ENCODE measurements at places on chromosomes 5 and 9.

DNA sequence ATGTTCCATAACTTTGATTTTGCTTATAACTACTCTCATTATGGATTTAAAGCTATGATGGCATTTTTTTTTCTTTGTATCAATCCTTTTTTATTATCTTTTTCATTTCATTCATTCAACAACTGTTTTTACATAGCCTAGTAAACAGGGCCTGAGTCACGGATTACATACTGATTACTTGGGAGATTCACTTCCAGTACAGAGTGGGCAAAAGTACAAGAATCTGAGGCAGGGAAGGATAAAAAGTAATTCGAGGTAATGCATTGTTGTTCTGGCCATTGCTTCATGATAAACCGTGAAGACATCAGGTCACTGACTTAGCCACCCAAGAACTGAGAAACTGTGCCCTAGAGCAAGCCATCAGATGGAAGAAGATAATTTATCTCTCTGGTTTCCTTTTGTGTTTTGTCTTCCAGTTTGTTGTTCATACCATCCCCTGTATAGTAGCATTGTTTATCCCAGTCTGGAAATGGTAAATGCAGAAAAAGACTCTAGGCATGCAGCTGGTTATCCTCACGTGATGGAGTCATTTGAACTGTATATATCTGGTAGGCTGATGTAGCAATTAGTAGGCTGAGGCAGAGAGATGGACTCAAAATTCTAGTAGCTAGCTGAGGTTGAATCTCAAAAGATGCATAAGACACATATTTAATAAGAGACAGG is 145.6 kb downstream of the CNTLN start:
- DNase-seq, result peak; percentile 29

DNA sequence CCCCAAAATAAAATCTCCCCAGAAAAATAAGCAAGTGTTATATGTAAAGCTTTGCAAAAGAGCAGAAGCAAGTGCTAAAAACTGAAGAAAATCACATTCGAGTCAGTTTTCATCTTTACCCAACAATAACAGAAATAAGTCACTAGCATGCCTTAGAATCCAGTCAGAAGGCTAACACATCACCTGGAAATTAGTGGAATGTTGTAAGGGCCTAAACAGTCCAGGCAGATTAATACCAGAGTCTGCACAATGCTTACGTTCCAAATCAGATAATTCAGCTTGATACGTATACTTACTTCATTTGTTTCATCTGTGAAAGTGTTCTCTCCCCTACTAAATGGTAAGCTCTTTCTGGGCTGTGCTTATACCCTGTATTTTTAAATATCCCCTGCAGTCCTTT is 42.7 kb downstream of the SUSD1 start:
- DNase-seq, result no peak

DNA sequence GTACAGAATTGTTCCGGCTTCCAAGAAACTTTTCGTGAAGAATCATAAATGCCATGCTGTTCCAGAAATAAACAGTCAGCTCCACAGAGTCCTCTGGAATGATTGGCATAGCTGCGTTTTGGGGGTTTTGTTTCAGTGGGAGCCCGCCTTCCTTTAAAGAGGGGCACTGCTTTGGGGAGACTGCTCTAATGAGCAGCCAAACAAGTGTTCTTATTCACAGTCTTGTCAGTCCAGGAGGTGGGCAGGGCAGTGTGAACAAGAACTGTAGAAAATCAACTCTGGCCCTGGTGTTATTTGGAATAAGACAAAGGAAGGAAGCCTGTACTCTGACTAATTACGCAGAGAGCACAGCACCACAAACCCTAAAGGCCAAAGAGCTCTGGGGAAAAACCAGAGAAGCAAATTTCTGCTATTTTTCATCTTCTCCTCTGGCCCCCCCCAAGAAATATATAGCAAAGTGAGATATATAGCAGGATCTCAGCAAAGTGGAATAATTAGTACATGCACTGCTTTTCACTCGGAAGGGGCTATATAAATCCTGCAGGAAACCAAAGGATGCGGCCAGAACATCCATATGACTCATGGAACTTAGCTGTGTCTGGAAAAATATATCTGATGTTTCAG is 92.9 kb downstream of the GLDC start:
- DNase-seq, result peak; percentile 66

DNA sequence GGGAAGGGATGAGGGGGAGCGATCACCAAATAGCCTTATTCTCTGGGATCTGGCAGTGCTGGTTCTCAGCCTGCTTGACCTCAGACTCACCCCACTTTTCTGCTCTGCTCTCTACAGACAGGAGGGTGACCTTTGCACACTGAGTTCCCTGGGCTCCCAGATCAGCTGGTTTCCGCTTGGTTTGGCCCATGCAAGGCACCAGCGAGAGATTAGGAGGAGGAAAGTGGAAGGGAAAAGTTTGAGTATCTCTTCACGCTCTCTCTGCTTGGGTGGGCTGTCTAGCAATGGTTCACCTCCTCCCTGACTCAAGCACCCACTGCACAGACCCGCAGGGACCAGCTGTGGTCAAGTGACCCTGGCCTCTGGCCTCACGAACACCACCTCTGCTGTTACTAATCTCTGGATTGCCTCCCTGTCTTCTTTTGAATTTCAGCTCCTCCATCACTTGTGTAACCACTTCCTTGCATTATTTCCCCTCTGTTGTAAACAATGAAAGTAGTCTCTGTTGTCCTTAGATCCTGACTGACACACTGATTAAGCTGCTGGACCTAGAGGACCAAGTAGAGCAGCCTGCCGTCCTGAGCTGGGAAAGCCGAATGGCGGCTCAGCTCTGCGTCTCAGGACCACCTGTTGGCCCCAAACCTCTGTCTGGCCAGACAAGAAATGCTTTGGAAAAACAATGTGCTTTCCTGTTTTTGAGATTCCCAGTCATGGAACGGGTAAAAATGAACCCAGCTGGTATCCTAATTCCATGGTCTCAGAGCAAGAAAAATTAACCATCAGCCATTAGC is 186.6 kb downstream of the CRB2 start:
- DNase-seq, result no peak

DNA sequence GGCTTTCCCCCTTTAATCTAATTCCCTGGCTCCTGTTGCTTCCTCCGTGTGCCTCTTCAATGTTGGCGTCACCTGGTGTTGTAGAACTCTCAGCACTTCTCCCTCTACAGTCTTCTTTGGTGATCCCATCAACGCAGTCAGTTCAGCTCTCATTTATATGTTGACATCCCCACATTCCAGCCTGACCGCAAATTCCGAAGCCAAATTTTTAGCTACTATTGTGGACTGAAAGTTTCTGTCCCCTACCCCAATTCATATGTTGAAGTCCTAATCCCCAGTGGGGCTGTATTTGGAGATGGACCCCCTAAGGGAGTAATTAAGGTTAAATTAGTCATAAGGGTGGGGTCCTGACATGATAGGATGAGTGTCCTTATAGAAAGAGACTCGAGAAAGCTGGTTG is 210.6 kb upstream of the ADAMTSL1 start:
- DNase-seq, result no peak

DNA sequence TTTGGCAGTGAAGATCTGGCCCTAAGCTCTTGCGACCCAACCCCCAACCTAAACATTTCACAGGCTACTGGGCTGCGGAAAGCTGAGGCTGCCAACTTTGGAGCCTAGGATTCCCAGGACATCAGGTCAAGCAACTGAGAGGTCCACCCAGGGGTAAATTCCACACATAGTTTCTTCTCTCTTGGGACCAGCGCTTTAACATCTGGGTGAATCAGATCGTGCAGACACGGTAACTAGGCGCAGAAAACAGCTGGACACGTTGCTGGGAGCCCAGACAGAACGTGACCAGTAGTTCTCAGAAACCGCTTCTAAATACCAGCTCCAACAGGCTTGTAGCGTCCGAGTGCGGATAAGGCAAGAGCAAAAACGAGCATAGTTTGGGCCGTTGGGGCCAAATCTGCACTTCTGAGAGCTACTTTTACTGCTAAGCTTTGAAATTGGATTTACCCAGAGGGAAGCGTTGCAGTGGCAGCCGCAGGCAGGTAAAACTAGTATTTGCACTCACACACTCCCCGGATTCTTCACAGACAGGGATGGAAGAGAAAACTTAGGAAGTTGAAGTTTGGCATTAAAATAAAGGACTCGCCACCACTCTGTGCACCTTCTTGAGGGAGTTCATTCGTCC is 11.8 kb downstream of the ITGA1 start:
- DNase-seq, result peak; percentile 86

DNA sequence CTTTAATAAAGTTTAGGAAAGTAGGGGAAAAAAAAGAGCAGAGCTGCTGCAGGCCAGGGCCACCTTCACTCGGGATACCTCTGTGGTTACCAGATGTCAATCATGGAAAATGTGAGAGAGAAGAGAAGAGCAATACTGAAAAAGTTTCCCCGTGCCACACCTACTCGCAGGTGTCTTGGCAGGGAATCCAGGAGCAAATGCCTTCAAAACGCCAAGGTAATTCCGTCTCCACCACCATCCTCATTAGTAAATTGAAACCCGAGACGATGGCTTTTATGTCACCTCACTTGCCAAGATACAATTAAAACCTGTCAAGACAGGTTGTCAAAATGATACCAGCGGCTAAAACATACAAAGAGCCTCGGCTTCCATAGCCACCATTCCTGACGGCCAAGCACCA is 49.7 kb downstream of the FAM81B start:
- DNase-seq, result no peak

DNA sequence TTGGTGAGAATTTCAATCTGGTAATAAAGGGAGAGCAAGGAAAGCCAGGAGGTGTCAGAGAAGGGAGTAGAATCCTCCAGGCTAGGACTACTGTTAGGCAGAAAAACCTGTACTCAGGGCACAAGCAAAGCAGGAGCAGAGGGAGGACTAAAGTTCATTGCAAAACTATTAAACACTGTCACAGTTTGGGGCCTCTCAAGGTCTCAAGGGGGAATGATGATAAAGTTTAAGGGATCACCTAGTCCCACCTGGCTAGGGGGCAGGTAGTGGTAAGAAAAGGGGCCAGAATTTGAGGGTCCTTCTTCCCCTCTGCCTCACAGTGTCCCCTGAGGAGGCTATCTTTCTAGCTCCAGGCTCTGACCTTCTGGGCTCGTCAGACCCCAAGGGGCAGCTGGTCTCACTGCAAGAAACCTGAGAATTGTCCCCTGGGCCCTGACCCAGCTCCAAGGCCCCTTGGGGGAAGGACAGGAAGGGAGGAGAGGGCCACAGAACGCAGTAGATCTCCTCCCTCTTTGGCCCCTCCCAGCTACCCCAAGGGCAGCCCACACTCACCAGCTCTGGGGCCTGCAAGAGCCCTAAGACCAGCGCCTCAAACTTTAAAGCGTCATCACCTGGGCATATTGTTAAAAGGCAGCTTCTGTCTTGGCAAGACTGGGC is 974 bp downstream of the CCDC69 start:
- DNase-seq, result no peak

DNA sequence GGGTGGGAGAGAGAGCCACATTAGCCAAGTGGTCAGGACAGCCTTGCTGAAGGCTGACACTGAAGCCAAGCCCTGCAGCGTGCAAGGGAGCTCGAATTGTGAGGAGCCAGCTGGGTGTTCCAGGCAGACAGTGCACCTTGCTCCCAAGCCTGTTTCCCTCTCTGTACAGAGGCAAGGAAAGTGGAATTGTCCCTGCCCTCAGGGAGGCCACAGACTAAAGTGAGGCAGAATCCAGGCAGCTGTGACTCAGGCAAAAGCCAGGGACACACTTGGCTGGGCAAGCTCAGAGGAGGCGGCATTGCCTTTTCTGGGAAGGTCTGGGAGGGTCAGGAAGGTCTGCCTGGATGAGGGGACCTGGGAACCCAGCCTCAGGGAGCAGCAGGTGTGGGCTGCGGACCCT is 50.2 kb upstream of the LMX1B start:
- DNase-seq, result no peak

GRCh38 chr9:95645579-95645978 is 128.8 kb upstream of the PTCH1 start:
- no peak for DNase-seq

GRCh38 chr5:57862471-57862911 is 379.9 kb upstream of the ACTBL2 start:
- no peak for DNase-seq

DNA sequence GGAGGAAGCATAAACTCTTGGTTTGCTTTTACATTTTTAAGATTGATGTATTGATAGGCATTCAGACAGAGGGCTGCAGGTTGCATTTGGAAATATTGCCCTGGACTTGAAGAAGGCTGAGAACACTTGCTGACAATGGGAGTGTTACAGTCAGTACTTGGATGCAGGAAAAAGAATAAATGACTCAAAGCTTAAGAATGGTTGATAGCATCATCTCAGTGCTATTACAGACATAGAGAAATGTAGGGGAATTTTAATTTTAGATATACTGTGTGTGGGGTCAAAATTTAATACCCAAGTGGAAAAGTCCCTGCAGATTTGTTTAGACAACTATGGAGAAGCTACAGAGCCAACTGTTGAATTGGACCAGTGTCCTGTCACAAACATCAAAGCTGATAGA is 101.1 kb downstream of the ISL1 start:
- peak; percentile 29 for DNase-seq

GRCh38 chr9:77614645-77615044 is 33.5 kb downstream of the GNA14 start:
- no peak for DNase-seq

GRCh38 chr5:64861281-64861680 is 92.6 kb downstream of the CWC27 start:
- no peak for DNase-seq

DNA sequence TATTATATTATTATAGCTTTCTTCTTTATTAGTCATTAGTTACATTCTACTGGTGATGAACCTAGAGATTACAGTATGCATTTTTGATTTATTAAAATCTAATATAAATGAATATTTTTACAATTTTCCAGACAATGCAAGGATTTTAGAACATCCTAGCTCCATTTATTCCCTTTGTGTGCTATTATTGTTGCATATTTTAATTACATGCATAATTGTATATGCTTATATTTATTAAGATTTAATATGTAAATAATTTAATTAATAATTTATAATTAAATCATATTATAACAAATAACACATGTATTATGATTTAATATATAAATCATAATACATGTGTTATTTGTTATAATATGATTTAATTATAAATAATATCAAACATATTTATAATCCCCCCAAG is 23.4 kb upstream of the MACROH2A1 start:
- no peak for DNase-seq

GRCh38 chr9:113298311-113298710 is 4.9 kb downstream of the RNF183 start:
- no peak for DNase-seq

- no peak for DNase-seq
Observed at GRCh38 chr5:172180936-172181335, 7.1 kb downstream of the STK10 start.

DNA sequence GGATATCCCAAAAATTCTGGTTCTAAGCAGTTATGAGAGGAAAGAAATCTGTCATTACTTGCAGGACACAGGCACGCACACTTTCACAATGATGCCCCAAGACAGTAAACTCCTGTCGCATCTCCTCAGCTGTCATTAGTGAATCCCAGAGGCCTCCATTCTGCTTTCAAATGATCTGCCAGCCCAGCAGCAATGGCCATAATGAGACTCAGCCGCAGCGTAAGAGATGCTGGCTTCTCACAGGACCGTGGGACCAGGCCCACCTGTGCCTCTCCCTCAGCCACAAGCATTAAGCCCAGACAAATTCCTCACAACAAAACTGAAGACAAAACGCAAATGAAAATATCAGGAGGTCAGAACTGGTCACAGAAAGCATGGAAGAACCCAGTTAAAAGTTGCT is 98.0 kb upstream of the VLDLR start:
- no peak for DNase-seq

All from HCEC 1CT (cell line).